GM12891 (cell line): ENCODE measurements at places on chromosomes 12 and 14.

GRCh38 chr12:65631621-65632111 lies 192.6 kb upstream of the HMGA2 start:
- no peak for DNase-seq

- no peak for DNase-seq
Measured at GRCh38 chr12:133225527-133225926, 10.2 kb downstream of the ANHX start.

GRCh38 chr14:59254911-59255545 lies 66.6 kb downstream of the DAAM1 start:
- DNase-seq: no peak

GRCh38 chr12:92064422-92064821 lies 81.2 kb downstream of the BTG1 start:
- no peak for DNase-seq

DNA sequence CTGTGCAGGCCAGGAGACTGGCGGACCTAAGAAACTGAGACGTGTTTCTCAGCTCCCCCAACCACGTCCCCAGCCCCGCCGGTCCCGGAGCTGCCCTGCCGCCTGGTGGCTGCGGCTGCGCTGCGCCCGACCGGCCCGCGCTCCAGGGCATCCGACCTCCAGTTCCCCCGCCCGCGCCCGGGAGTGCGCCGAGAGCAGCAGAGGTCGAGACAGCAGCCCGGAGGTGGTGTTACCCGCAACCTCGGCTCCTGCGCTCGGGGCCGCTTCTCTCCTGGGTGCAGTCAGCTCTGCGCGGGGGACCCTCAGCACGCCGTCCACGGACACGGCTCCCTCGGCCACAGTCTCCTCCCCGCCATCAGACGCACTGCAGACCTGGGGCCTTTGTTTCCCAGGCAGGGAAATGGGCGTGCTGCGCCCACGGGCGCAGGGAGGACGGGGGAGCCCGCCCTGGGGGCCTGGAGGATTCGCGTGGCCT lies 21.6 kb upstream of the GPR132 start:
- peak; percentile 91 for DNase-seq

DNA sequence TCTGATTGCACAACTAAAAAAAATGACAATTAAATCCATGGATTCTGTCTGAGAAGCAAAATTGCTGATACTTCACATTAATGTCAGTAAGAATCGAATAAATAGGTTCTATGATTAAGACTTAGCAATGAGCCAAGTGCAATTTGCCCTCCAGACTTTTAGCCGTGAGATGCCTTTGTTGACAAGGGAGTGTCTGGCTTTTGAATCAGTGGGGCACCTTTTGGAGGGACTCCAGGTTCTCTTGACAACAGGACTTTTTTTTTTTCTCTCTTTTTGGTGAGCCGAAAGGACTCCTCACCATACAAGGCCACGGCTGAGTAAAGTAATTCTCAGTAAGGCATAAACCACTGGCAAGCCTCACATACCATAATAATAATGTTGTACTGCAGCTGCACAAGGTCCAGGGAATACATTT lies 4.7 kb upstream of the MDM1 start:
- no peak for DNase-seq

DNA sequence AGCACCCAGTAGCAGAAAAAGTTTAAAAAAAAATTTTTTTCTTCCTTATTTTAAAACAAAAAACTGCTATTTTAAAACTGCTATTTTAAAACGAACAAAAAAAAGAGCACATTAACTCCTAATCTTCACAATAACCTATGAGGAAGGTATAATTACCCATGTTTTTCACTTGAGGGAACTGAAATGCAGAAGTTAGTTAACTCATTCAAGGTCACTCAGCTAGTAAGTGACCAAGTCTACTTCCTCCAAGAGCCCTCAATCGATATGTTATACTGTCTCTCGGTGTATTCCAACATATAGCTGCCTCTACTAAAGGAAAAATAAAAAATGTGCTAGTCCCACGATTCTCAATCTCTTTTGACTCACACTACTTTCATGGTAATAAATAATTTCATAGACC lies 7.8 kb downstream of the RPAP3 start:
- no peak for DNase-seq

DNA sequence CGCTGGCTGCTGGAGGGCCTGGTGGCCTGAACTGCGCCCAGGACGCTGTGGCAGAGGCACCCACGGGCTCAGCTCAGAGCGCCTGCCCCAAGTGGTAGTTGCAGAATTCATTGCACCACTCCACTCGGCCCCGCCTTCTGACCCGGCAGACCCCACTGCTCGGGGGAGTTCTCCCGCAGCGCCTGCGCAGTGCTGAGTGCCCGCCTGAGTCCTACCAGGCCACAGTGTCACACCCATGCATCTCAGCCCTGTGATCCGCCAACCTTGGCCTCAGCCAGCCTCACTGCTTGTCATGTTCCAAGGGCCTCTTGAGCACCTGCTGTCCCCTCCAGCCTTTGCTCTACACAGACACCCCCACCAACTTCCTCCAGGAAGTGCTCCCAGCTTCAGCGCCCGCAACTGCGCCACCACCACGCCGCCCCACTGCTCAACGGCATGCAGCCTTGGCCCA lies 12.2 kb downstream of the DEGS2 start:
- DNase-seq: peak; percentile 65

GRCh38 chr12:119258149-119258548 lies 76.4 kb upstream of the CCDC60 start:
- DNase-seq: no peak

- no peak for DNase-seq
Measured at GRCh38 chr12:50986966-50987737, 34.8 kb downstream of the HIGD1C start.

DNA sequence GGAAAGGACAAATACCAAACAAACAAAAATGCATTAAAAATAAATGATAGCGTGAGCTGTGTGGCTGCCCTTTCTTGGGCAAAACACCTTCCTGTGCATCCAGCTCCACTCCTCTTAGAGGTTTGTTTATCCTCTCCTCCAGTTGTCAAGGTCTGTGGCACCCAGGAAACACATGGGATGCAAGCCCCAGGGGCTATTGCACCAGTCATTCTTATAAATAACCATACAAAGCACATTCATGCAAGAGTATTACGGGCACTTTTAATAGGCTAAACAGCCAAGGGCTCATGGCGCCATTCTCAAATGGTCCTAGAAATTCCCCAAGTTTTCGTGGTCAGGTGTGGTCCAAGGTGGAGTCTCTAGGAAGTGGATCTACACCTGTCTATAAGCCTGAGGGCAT lies 257.0 kb downstream of the DPF3 start:
- DNase-seq: no peak

DNA sequence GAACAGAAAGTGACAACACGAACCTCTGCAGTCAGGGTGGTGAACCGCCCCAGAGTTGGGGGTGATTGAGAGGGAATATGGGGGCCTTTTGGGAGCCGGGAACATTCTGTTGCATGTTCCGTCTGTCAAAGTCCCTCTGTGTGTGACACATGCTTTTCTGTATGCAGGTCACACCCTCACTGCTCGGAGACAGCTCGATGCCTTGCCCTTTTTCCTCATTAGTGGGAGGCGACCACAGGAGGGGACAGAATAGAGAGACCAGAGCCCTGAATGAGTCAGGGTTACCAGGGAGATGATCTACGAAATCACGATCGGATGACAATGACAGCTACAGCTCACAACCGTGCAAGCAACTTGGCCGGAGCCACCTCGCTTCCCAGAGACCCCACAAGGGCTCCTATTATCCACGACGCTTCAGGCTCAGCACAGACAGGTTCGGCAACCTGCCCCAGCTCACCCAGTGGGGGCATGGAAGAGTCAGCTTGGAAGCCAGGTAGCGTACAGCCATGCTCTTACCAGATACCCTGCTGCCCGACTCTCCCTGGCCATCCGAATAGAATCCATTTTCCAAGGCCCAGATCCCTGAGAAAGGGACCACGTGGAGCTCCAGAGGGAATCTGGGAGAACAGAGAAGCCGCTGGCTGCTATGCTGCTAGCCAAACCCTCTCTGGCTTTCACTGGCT lies 38.8 kb downstream of the TESC start:
- no peak for DNase-seq

DNA sequence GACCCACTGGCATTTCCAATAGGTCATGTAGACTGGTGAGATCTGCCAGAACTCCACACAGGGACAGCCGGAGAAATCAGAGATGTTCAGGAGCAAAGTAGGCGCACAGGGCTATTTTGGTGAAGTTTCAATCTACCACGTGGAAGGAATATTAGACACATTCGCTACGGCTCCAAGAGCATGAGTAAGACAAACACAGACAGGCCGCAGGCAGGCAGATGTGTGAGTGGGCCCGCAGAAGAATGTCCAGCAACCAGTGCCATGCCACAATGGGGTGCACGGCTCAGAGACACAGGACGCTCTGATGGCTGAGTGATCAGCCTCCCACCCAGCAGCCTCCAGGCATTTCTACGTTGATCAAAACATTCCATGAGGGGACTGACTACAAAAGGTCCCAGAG lies 10.4 kb downstream of the SLC15A4 start:
- no peak for DNase-seq

GRCh38 chr12:8912914-8913313 lies 1.4 kb upstream of the PHC1 start:
- DNase-seq: peak; percentile 22

DNA sequence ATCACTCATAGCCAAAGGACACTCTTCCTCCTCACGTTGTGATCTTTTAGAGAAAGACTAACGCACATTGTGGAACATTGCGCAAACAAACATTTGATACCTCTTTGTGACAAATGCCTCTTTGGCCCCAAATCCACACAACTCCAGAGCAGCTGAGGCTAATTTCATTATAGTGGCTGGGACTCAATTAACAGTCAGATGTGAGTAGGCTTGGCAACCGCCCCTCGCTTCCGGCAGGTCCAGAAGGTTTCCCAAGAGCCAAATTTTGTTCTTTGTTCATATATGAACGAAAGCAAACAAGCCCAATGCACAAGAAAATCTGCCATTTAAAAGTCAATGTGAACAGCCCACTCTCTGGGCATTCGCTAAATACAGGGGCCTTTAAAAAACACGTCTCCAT lies 273.9 kb downstream of the GLT1D1 start:
- DNase-seq: no peak

DNA sequence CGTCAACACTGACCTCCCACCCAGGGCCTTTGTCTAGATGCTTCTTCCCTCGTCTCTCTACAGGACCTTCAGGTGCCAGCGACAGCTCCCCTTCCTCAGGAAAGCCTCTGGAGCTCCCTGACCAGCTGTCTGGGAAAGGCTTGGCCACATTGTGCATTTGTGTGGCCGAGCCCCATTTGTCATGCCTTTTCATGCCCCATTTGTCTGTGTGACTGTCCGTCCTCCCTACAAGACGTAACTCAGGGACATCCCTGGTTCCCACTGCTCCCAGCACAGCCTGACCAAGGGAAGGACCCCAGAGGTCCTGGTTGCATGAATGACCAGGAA lies 23.8 kb downstream of the ZFYVE21 start:
- DNase-seq: no peak

GRCh38 chr12:132379996-132380395 lies 50.6 kb upstream of the GALNT9 start:
- DNase-seq: no peak

DNA sequence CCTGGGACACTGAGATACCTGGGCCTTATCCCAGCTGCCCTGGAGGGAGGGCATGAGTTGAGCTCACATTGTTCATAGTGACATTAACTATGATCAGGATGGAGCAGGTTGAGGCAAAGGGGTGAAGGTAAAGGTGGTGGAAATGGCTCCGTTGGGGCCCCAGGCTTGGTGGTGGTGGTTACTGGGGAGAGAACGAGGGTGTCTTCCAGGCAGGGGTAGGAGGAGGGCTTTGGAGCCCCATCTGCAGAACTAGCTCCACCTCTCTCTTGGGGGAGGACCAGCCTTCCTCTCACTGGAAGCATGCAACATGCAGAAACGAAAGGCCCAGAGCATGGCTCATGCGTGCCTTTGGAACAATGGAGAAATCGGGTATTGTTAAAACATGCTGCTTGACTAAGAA lies 217.0 kb downstream of the SLC41A2 start:
- no peak for DNase-seq
